ENCODE measurements at places on chromosomes 7 and 10.

GRCh38 chr10:100311298-100311697 is 18.7 kb downstream of the PKD2L1 start:
- no peak for ATAC-seq

DNA sequence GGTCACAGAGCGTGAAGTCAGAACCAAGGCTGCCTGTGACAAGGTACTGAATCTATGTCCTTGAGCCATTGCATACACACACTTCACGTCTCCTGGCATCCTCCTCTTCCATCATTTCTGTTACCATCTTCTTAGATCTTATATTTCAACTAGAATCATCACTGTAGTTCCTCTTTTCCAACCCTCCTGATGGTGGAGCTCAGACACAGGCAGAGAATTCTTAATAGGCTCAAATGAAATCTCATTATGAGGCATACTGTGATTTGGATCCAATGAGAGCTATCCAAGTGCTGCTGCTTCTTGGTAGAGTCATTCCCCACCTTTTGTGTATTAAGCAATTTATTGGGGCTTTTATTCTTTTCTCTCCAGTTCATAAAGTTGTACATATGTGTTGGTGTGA is 113.2 kb downstream of the CALCR start:
- no peak for ATAC-seq

- ATAC-seq: no peak
These were observed 152.2 kb downstream of the CRPPA start for GRCh38 chr7:16268821-16269768.

DNA sequence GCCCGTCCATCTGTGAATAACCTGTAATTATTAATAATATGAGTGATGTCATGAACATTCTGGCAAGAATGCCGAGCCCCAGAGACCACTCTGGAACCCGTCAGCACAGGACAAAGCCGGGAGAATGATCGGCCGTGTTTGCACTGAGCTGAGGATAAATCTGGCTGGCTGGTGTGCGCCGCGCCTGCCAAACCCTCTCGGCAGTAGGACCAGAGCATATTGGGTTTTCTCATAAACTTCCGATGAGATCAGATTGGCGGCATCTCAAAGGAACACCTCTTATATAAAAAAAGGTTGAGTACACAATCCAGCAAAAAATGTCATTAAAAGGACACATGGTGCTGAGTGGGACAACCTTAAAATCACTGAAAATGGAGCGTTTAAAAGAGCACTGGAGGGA is 296.0 kb upstream of the MKI67 start:
- no peak for ATAC-seq

DNA sequence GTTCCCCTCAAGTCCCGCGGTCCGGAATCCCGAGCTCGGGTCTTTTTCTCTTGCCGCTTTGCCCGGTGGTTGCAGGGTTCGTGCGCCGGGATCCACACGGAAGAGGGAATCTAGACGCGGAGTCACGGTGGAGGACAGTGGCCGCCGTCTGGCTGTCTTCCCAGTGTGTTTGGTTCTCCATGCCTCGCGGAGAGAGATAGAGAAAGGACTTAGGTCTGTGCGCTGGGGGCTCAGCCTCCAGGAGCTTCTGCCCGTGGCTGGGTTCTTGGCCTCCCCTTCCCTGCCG is 1.6 kb downstream of the FFAR4 start:
- no peak for ATAC-seq

GRCh38 chr7:45118292-45118691 is 6.8 kb upstream of the TBRG4 start:
- ATAC-seq: no peak

All from gastroesophageal sphincter (tissue), 4 donors.